NCI-H2081 treated with DMSO at 0.1 percent for 48 hours (cell line): ENCODE measurements at places on chromosomes 13 and 19.

- no peak for DNase-seq
Observed at GRCh38 chr19:58038688-58039204, 4.9 kb downstream of the ZSCAN1 start.

- DNase-seq, result no peak
Observed at GRCh38 chr13:25281193-25281934, 5.9 kb downstream of the MTMR6 start.

DNA sequence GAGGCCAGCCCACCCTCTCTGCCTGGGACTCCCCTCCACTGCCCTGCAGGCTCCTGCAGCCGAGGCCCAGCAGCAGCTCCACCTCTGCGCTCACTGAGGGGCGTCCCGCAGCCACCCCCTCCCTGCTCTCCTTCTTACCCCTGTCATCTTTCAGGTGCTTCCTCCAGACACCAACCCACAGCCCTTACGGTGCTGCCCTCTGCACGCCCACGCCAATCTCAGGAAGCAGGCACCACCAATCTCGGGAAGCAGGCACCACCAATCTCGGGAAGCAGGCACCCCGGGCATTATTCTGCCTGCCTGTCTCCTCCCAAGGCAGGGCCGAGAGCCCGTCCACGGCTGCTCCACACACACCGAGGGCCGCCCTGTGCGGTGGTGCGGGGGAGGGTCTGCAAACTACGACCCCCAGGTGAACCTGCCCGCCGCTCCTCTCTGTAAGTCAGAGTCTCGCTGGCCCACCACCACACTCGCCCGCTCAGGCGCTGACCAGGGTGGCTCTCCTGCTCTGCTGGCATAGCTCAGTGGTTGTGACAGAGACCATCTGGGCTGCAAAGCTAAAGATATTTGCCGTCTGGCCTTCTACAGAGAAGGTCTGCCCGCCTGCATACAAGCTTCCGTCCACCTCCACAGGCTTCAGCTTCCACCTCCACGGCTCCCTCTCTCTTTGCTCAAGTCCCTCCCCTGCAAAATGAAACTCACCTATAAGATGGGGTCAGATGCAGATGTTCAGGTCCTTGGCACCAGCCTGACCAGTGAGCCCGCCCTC is 2.9 kb downstream of the LSM7 start:
- DNase-seq, result no peak

DNA sequence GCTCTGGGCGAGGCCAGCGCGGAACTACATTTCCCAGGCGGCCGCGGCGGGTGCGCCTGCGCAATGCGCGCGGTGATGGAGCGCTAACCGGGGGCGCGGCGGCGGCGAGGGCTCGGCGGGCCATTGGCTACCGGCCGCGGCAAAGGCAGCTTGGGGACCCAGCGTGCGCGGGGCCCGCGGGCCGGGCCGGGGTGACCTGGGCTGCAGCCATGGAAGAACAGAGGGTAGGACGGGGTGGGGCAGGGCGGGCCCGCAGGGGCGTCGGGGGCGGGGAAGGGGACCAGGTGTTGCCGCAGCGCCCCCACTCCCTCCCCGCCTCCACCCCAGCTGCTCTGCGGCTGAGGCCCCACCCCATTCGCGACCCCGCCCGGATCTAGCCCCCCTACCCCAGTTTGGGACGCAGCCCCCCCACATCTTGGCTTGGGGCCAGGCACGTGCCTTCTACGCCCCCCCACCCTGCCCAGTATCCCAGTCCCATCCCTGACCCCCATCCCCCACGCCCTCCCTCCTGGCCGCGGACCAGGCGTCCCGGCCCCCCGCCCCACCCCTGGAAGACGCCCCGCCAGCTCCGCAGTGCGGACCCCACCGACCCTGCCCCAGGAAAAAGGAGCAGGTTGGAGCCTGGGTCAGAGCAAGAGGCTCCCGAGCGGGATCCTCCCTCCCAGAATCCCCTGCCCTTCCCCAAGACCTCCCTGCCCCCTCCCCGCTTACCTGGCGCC is at the start of gene FSD1:
Gene FSD1, plus strand, starts transcription at position 61 of the 719 bp plus-strand sequence. Its CDS starts 149 bp downstream, at position 210.
- DNase-seq, result no peak

DNA sequence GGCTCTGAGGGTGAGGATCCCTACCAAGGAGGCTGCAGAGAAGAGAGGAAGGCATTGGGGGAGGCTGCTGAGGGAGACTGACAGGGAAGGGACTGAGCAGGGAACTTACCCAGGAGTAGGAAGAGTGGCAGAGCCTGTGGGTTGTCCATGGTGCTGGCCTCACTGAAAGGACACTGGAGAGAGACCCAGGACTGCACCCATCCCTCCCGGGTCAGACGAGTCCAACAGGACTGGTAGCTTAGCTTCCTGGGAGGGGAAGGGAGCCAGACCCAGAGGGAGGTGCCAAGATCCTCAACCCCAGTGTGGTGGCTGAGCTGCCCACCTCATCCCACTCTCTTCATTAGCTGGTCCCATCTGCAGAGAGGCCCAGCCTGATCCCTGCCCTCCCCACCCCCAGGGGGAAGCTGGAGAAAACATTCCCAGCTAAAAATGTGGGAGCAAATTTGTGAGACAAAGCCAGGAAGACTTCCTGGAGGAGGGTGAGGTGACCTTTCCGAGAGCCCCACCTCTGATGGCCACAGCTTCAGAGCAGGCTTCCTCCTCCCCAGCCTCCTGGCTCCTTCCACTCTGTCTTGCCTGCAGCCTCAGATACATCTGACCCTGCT is at the start of gene VSIG10L:
Gene VSIG10L, minus strand, starts transcription at position 164 of the 605 bp plus-strand sequence. Its CDS starts 15 bp downstream, at position 149.
- DNase-seq, result no peak

GRCh38 chr13:98221234-98221633 is 44.2 kb upstream of the RNF113B start:
- DNase-seq, result no peak

DNA sequence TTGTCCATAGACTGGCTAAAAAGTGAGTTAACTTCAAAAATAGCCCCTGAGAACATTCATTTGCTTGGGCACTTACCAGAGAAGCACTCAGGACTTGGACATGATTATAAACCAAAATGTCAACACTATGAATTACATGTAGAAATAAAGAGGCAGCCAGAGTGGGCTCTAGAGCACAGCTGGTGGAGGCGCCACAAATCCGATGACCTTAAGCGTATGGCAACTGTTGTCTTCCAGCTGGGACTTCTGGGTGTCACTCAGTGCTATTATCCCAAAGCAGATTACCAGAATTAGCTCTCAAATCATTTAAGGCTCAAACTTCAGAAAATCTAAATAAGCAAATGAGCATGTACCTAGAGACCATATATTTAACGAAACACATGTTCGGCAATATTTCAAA is 1255.5 kb upstream of the SLC10A2 start:
- DNase-seq, result no peak

- no peak for DNase-seq
Observed at GRCh38 chr19:44848036-44848811, 2.1 kb downstream of the NECTIN2 start.

DNA sequence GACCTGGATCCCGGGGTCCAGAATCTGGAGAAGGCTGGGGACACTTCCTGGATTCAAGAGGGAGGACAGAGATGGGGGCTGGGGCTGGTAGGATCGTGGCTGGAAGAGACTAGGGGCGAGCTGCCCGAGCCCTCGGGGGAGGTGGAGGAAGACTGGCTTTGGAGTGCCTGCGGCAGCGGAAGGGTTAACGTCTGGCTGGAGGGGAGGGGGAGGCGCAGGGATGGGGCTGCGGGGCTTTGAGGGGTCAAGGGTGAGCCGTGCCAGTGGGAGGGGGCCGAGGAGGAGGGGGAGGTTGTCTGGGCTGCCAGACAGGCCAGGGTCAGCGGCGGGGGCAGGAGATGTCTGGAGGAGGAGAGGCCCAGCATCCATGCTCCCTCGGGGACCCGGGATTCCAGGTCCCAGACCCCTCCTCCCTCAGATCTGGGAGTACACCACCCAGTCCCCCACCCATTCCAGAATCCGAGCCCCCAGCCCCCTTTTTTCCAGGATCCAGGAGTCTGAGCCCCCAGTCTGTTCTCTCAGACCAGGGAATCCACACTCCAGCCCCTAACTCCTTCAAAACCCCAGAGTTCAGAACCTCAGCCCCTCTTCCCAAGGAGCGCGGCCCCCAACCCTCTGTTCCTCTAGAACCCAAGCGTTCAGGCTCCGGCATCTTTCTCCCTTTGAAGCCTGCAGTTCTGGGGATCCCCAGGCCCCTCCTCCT is 3.2 kb upstream of the SPACA6 start:
- no peak for DNase-seq

GRCh38 chr13:113653264-113654174 is 4.5 kb downstream of the ATP4B start:
- DNase-seq, result peak; percentile 48

DNA sequence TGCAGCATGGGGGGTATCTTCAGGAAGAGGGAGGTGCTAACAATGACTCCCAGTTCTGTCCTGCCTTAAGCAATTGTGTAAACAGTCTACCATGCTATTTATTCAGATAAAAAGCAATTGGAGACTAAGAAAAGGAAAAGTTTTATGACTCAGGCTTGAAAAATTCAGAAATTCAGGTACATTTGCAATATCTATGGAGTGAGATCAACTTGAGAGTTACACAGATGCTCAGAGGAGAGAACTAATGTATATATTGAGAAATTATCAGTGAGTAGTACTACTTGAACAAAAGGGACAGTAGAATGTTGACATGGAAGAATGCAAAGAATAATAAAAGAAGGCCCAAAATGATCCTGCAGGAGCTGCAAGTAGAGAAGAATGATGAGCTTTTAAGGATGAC is 277.6 kb upstream of the DACH1 start:
- DNase-seq, result no peak

DNA sequence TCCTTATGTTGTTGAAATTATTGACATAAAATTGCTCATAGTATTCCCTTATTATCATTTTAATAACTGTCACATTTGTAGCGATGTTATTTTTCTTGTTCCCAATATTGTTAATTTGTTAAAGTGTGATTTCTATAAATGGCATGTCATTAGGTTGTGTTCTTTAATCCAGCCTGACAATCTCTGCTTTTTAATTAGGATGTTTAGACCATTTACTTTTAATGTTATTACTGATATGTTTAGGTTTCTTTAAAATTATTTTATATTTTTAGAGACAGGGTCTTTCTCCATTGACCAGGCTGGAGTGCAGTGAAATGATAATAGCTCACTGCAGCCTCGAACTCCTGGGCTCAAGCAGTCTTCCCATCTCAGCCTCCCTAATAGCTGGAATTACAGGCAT is 408.5 kb downstream of the DLEU7 start:
- DNase-seq, result no peak

DNA sequence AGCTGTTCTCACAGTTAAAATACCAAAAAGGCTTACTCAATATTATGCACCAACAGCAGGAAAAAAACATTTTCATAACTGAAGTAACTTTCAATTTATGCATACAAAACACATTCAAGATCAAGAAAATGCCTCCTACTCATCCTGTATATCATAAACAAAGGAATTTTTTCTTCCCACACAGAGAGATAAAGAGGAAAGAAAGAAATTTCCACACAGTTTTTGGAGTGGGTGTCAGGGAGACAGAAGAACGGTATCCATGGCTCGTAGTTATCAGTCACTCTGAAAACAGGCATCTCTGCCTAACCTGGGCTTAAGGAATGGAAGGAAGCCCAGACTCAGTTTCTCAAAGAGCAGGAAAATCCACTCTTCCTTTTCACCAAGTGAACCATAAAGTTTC is 92.4 kb upstream of the SIAH3 start:
- no peak for DNase-seq

GRCh38 chr13:45752510-45752909 is 50.4 kb downstream of the CBY2 start:
- no peak for DNase-seq

DNA sequence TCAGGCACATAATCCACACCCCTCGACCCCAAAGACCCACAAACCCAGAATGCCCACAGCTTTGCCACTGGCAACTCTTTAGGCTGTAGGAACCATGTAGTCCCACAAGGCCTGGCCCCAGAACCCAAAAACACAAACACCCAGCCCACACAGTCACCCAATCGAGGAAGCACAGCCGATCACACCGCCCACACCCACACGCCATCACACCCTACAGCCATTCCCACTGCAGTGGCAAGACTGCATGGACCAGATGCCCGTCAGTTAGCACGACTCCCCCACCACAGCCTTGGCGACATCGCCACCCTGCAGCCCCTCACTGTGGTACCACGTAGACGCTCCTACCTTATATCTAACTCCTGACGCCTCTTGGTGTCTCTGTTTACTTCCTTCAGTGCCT is 24.0 kb upstream of the MEIS3 start:
- no peak for DNase-seq

GRCh38 chr13:50762969-50763567 is 80.4 kb downstream of the DLEU7 start:
- DNase-seq, result no peak

- DNase-seq, result no peak
Observed at GRCh38 chr19:4365791-4366665, 22.7 kb downstream of the MPND start.

DNA sequence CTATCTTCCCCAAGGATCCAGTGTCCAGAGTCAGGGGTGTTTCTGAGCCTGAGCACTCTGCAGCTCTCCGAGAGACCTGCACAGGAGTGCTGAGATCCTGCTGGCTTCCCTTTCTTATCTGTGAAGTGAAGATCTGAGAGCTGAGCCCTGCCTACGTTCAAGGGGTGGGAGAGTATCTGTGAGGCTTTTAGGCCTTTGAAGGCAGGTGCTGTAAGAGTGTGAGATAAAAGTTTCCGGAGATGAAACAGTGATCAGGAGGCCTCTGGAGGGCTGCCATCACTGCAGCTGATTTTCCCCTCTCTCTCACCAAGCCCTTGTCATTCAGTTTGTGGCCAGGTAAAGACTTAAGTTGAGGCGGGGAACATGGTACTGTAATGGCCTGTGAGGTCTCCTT is 83.1 kb downstream of the AKAP11 start:
- no peak for DNase-seq

DNA sequence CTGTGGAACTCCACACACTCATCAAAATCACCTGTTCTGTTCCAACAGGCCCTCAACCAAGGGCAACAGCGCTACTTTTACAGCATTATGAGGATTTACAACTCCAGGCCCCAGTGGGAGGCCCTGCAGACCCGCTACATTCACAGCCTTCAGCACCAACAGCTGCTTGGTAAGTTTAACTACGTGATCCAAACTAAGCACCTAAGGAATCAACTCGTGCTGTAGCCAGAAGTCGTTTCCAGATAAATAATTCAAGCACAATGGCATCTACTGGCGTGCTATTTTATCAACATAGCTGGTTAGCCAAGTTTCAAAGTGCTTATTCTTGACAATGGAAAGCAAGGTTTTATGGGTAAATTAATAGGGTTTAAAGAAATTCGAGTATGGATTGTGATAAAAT is 5.3 kb downstream of the FAM216B start:
- no peak for DNase-seq

- no peak for DNase-seq
Observed at GRCh38 chr19:42369433-42370067, 20.5 kb downstream of the CNFN start.

- no peak for DNase-seq
Observed at GRCh38 chr13:76654263-76654662, 231.9 kb downstream of the KCTD12 start.

GRCh38 chr13:60707878-60708277 is 310.9 kb downstream of the TDRD3 start:
- DNase-seq, result no peak

GRCh38 chr19:43407416-43408005 is 7.2 kb upstream of the TEX101 start:
- no peak for DNase-seq

GRCh38 chr13:49183672-49184325 is 36.3 kb upstream of the MLNR start:
- DNase-seq, result no peak
